ENCODE measurements at places on chromosomes 5 and 9.

DNA sequence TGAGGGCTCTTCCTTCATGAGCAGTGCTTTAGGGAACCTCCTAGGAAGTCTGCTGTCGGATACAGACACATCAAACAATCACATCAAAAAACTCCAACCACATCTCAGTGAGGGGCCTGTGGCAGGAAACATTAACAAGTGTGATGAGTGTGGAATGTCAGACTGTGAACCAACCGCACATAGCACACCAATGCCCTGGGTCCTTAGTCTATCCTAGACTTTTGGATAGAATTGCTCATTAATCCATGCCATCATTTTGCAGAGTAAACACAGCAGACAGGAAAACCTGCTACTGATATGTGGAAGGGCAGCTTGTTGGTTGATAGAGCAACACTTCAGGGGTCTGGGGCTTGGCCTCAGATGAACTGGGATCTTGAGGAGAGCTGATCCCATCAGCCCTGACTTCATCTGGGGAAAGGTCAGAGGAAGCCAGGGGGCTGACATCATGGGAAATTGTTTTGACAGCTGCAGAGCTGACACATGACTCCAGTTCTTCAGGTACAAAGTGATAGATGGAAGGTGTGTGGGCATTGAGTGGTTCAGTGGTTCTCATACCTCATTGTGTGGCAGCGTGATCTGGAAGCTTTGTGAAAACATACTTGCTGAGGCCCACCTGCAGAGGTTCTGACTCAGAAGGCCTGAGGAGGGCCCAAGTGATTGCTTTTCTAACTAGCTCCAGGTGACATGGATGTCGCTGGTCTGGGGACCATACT is 193.3 kb downstream of the DIRAS2 start:
- DNase-seq: no peak

DNA sequence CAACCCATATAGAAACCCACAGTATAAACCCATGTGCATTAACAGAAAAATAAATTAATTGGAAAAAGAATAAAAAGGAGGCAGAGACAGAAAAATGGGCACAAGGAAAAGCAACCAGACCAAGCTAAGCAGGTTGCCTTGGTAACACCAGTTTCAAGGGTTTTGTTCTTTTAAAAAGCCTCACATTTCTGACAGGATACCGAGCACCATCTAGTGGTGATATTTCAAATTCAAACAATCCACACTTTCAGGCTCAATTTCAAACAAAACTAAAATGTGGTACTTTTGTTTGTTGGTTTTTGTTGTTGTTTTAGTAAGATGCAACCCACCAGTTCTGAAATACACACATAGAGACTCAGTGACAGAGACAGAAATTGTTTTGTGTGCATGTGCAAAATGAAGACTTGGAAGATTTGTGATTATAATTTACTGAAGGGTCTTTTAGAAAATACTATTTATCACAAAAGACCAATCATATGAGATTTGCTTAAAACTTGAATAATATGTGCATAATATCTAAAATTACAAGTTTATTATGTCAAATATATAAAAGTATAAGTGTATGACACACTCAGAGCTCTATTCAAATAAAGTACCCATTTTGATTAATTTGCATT is 318.2 kb downstream of the SLCO4C1 start:
- peak; percentile 76 for DNase-seq

DNA sequence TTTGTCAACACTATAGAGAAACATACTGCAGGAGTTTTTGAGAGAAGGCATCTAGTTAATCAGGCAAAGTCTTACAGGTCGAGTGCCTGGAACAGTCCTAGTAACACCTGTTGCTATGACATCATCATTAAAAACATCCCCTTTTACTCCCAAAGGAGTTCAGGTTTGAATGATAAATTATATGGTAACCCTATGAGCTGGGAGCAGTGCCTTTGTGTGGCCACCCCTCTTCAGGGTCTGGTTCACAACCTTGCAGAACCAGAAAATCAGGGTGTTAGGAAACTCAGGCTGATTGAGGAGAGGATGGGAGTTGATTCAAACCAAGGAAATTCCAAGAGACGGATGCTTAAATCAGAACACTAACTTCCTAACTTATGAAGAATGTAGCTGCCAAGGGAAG is 179.1 kb upstream of the RASEF start:
- DNase-seq: no peak

- DNase-seq: peak; percentile 46
These were observed 200.4 kb downstream of the ARRDC3 start for GRCh38 chr5:91182763-91183162.

DNA sequence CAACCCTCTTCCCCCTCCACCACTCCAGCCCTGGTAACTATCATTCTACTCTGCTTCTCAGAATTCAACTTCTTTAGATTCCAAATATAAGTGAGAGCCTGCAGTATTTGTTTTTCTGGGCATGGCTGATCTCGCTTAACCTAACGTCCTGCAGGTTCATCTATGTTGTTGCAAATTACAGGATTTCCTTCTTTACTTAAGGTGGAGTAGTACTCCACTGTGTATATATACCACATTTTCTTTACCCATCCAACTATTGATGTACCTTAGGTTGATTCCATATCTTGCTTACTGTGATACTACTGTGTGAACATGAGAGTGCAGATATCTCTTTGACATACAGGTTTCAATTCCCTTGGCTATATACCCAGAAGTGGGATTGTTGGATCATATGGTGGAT is 106.3 kb upstream of the ZNF366 start:
- no peak for DNase-seq

GRCh38 chr5:77995793-77996409 is 219.8 kb upstream of the TBCA start:
- no peak for DNase-seq

- no peak for DNase-seq
These were observed 1275.4 kb upstream of the CDH18 start for GRCh38 chr5:21263361-21263760.

- no peak for DNase-seq
These were observed 87.3 kb downstream of the SLC44A1 start for GRCh38 chr9:105331755-105332154.

GRCh38 chr5:78275998-78276543 is 18.4 kb downstream of the AP3B1 start:
- no peak for DNase-seq

- no peak for DNase-seq
These were observed 1.9 kb downstream of the NIM1K start for GRCh38 chr5:43193894-43194265.

DNA sequence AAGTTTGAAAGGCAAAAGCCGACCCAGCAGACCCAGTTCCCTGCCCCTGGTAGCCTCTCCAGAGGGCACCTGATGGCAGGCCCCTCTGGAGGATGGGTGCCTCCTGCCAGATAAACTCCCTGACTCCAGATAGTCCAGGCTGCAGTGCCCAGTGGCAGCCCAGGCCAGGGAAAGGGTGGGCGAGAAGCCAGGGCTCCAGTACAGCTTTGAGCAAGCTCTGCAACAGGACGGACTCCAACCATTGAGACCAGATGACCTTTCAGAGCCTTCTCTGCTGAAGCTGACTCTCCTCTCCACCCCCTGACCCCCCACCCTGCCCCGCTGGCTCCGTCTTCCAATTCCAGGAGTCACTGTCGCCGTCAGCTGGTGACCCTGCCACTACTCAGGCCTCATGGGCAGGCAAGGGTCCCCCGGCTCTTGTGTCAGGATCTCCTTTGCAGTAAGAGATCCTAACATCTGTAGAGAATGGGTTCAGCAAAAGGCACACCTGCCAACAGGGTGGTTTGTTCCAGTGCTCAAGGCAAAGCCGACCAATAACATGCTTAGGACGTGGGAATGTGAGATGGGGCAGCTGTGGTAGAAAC is 15.5 kb upstream of the FCN1 start:
- no peak for DNase-seq

GRCh38 chr9:134059661-134060395 is 8.0 kb downstream of the BRD3 start:
- DNase-seq: peak; percentile 79

GRCh38 chr9:14246951-14247350 is 67.0 kb downstream of the NFIB start:
- no peak for DNase-seq

- DNase-seq: peak; percentile 47
These were observed 120.5 kb upstream of the NEK6 start for GRCh38 chr9:124137009-124137943.

- DNase-seq: no peak
These were observed 1044.2 kb downstream of the TLE4 start for GRCh38 chr9:80615964-80616363.

- peak; percentile 1 for DNase-seq
These were observed 329.9 kb downstream of the KIF4B start for GRCh38 chr5:155343468-155343867.

- no peak for DNase-seq
These were observed 56.1 kb downstream of the MED27 start for GRCh38 chr9:132023419-132024180.

GRCh38 chr9:122246666-122247065 is 17.9 kb upstream of the LHX6 start:
- no peak for DNase-seq

GRCh38 chr9:21266733-21267484 is 27.1 kb upstream of the IFNA14 start:
- no peak for DNase-seq

DNA sequence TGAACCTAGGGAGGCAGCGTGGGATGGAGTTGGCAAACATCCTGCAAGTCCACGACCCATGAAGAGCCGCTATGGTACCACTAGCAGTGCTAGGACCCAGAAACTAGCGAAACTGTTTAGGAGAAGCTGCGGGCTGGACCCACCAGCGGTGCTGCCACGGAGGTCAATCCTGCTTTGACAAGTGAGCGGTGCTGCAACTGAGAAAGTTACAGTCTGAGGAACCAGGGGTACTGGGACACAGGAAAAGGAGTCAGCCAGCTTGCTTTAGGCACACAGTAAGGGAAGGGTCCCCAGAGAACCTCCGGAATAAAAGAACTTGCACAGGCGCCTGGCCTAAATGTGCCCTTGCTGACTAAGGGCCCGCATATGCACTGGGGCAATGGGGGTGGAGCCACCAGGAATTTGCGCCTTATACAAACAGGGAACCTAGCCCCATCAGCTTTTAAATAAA is 23.6 kb upstream of the ANXA2R start:
- no peak for DNase-seq

GRCh38 chr9:38107405-38107804 is 38.4 kb upstream of the SHB start:
- DNase-seq: no peak

DNA sequence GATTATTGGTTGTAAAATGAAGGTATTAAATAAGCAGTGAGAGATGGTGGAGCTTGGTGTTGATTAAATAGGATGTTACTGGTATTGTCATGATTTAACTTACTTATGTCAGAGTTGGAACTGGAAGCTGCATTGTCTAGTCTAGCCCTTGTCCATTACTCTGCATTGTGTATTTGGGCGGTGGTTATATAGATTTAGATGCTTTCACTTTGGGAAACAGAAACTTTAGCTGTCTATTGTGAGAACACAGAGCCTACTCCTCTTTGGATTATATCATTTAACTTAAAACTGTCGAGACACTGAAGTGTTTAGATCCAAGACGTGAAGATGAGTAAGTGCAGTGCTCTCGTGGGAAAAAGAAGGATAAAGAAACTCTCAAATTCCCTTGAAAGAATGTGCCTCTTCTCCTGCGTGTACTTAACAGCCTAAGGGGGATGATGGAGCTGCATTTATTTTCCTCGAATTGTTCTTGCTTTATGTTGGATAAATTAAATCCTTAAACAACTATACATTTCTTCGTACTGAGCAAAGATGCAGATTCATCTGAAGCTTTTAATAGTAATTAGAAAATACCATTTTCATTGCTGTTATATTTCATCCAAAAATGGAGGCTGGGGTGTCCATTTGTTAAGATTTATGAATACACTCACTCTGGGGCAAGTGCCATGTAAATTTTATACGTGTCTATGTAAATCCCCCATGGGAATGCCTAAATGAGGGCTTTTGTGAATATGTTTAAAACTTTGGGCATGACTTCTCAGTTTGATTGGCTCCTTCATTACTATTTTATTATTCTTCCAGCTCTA is 21.6 kb downstream of the FBXL7 start:
- no peak for DNase-seq

- no peak for DNase-seq
These were observed 1578.3 kb downstream of the EFNA5 start for GRCh38 chr5:106092455-106092854.

GRCh38 chr5:167071981-167072610 is 1219.3 kb upstream of the WWC1 start:
- no peak for DNase-seq

DNA sequence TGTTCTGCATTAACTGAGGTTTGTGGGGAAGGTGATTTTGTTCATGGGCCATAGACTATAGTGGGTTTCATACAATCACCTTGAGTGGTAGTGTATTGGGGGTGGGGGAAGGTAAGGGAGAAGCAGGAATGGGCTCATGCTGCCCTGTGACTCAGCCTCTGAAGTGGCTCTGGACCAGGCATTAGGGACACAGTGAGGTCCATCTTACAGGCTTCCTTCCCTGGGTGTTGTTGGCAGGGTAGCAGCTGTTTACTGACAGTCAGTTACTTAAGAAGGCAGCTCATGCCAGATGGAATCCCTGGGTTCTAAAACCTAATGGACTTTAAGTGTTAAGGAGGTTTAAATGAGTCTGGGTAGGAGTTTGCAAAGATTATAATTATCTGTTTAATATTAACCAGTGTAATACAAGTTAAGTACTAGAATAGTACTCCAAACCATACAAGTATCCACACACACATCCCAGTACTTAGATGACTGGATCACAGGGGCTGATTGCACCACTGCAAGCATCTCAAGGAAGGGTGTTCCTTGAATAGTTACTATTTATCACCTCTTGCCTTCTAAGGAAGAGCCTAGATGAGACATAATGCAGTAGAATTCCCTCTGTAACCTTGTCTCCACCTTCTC is 59.3 kb downstream of the CAST start:
- DNase-seq: no peak

GRCh38 chr9:76859860-76860259 is 46.1 kb downstream of the PRUNE2 start:
- DNase-seq: no peak

DNA sequence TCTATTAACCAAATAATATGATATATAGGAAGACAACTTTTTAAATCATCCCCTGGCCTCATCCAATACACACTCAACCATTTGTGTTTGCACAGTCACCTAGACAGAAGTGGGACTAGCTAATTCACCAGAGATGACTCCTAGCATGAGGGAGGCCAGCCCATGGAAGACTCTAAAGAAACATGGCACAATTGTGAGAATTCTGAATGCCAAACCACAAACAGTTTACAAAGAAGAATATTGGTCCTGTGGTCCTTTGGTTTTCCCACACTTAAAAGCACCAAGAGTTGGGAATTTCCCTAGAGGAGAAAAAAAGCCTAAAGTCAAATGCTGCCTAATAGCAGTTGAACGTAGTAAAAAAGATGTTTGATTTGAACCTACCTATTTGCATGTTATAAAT is 609.9 kb downstream of the ACTL7B start:
- no peak for DNase-seq
